Stimulated activated CD4-positive, alpha-beta T cell treated with anti-CD3 and anti-CD28 coated beads, Interleukin-1b, Interleukin-23, amount 100 ng/mL, for 4 hours (primary cell): ENCODE measurements at places on chromosomes 5 and 9.

DNA sequence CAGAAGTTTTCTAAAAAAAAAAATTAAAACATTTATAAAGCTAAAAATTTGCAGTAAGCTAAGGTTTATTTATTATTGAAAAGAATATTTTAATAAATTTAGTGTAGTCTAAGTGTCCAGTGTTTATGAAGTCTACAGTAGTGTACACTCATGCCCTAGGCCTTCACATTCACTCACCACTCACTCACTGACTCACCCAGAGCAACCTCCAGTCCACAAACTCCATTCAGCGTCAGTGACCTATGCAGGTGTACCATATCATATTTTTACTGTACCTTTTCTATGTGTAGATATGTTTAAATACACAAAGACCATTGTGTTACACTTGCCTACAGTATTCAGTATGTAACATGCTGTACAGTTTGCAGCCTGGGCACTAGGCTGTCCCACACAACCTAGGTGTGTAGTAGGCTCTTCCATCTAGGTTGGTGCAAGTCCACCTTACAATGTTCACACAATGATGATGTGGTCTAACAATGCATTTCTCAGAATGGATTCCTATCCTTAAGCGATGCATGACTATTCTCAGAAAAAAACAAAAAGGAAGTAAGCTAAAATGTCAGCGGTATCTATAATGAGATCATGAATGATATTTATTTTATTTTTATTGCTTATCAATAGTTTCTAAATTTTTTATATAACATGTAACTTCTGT, 336.7 kb downstream of the AGTPBP1 start:
- no peak for DNase-seq

DNA sequence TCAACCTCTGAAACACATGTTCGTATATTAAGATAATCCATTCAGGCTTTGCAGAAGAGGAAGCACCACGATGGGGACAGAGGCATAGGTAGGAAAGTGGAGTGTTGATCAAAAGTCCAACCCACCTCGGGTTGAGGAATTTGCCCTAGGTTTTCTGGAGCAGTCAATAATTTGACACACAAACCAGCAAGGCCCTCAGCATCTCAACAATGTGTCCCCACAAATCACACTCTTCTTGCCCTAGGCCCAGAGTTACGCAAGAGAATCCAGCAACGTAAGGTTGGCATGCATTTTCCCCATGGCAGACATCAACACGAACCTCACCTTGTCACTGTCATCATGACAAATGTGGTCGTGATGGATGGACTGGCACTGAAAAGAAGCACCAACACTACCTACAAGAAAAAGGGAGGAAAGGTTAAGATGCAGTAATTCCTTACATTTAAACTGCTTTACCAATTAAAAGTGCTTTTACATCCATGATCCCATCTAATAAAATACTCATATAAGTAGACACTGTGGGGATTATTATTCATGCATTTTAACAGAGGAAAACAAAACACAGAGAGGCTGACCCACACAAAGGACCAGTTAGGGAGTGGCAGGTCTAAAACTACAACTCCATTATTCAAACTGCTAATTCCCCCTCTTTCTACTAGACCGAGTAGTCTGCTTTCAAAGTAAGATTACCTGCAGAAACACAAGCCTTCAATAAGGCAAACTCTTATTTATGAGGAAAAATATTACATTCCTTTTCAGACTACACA, 24.4 kb upstream of the RNF38 start:
- no peak for DNase-seq

GRCh38 chr5:138668451-138669380, 84.5 kb upstream of the CTNNA1 start:
- DNase-seq: no peak

DNA sequence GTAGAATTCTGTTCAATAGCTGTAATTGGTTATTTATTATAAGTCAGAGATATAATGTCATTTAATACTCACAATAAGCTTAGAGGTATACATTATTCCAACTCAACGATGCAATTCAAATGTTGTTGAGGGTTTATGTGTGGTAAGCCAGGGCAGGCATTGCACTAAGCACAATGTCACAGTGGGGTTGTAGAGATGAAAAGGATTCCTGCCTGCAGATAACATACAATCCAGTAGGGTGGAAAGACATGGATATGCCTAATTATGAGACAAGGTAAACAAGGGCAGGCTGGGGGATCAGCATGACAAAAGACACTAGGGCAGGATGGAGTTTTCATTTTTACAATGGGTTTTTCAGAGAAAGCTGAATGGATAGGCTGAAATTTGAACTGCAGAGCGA, 98.7 kb upstream of the PALM2AKAP2 start:
- no peak for DNase-seq

GRCh38 chr5:129902816-129903215, 1.4 kb upstream of the CHSY3 start:
- no peak for DNase-seq

DNA sequence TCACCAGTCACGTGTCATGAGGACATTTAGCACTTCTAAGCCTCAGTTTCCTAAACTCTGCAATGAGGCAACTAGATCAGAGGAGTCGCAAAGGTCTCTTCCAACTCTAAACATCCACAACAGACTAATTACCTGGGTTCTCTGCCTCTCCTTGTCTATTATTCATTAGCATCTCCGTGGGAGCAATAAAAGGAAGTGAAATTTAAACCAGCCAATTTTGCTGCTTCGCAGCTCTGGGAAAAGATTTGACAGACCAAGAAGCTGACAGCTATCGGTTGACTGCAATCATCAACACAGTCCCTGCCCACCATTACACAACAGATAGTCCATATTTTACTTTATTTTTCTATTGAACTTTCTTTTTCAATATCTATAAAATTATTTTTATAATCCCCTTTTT, 308.9 kb downstream of the NR2F1-AS1 start:
- no peak for DNase-seq

DNA sequence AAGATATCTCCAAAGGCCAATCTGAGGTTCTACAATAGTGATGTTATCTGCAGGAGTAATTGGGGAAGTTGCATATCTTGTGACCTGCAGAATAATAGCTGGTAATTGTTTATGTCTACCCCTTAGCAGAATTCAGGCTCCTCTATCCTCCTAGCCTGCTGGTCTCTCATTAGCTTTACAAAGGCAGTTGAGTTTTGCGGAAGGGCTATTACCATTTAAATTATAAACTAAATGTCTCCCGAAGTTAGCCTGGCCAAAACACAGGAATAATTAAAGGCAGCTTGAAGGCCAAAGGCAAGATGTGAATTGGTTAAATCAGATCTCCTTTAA, 168.7 kb downstream of the TTC39B start:
- no peak for DNase-seq

- DNase-seq: no peak
Observed at GRCh38 chr5:114362197-114362976, 517 bp downstream of the KCNN2 start.

- DNase-seq: no peak
Observed at GRCh38 chr9:70398145-70398556, 16.3 kb downstream of the KLF9 start.

DNA sequence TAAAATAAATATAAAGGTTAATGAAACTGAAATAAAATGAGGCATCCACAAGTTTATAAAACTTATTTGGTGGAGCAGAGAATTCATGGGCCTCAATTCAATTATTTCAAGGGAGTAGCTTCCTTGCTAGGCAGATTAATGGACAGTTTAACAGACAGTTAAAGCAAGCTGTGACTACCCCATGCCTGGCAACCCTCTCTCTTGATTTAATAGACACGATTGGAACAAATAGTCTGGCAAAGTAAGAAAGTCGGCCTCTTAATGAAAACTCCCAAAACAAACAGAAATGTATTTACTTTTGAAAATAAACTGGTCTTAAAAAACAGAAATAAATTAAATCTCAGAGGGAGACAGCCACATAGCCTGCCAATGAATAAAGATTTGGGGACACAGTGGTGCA, 40.1 kb upstream of the ERCC6L2 start:
- no peak for DNase-seq

DNA sequence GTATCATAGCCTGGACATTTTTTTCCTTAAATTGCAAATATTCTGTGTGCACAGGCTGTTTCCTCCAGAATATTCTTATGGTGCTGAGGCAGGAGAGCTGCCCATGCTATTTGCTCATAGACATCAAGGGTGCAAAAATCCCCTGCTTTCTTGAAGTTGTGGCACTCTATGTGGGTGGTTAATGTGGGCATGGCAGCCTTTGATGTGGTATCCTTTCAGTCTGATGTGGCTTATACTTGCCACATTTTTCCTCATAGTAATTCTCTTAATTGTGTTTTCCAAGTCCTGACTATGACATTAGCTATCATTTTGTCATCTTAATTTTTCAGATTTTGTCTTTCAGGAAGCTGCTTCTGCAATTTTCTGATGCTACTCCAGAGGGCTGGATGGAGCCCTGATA, 353.3 kb downstream of the YTHDC2 start:
- no peak for DNase-seq

GRCh38 chr5:159061179-159061796, 38.4 kb downstream of the EBF1 start:
- DNase-seq: no peak

GRCh38 chr5:94900006-94900505, 281.6 kb downstream of the SLF1 start:
- DNase-seq: no peak

GRCh38 chr5:58763390-58763789, 180.5 kb downstream of the RAB3C start:
- DNase-seq: no peak

GRCh38 chr9:6188466-6188865, 27.1 kb upstream of the IL33 start:
- DNase-seq: no peak

DNA sequence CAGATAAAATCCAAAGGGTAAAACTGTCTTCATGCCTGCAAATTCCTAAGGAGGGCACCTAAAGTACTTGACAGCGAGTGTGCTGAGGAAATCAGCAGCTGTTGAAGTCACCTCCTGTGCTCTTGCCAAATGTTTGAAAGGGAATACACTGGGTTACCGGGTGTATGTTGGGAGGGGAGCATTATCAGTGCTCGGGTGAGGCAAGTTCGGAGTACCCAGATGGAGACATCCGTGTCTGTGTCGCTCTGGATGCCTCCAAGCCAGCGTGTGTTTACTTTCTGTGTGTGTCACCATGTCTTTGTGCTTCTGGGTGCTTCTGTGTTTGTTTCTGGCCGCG, 727 bp upstream of the ADRB2 start:
- DNase-seq: no peak

DNA sequence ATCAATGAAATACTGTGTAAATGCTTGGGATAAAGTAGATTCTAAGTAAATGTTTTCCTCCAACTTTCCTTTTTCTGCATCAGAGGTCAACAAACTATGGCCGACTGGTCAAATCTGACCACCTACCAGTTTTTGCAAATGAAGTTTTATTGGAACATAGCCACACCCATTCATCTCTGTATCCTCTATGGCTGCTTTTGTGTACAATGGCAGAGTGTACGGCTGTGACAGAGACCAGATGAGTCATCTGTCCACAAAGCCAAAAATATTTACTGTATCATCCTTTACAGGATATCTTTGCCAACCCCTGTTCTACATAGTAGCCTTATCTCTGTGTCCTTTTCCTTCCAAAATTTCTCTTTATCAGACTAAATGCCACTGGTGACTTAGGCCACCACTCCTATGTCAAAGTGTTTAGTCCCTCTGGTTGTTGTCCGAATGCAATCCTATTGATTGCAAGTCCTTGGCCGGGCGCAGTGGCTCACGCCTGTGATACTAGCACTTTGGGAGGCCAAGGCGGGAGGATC, 218.4 kb upstream of the KLF4 start:
- DNase-seq: no peak
